Activated T-cell treated with anti-CD3 and anti-CD28 coated beads, Interleukin-2, amount 50 U/mL, for 48 hours (primary cell): ENCODE measurements at places on chromosomes 6 and 20.

GRCh38 chr6:107866606-107867301, 42.6 kb upstream of the SCML4 start:
- DNase-seq, result no peak

DNA sequence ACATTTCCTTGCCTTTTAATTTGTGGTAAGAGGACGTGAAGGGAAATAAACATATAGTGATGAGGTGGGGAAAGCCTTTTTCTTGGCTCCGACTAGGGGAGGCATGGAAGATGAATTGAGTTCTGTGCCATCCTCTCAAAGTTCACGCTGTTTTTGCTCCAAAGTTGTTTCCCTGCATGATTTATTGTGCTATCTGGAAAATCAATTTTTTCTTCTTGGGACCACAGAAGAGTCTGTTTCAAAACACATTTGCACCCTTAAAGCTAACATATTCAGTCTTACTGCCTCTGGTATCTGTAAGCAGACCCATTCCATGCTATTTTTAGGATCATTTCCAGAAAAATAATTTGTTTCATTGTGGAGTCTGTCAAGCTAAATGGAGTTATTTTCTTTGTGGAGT, 57.6 kb upstream of the KCNG1 start:
- no peak for DNase-seq

GRCh38 chr20:19511931-19512330, 246.1 kb upstream of the RIN2 start:
- DNase-seq, result no peak

GRCh38 chr20:31919410-31920155, 32.3 kb downstream of the PDRG1 start:
- DNase-seq, result no peak

- DNase-seq, result no peak
These were observed 114.4 kb downstream of the SULF2 start for GRCh38 chr20:47670913-47671312.

DNA sequence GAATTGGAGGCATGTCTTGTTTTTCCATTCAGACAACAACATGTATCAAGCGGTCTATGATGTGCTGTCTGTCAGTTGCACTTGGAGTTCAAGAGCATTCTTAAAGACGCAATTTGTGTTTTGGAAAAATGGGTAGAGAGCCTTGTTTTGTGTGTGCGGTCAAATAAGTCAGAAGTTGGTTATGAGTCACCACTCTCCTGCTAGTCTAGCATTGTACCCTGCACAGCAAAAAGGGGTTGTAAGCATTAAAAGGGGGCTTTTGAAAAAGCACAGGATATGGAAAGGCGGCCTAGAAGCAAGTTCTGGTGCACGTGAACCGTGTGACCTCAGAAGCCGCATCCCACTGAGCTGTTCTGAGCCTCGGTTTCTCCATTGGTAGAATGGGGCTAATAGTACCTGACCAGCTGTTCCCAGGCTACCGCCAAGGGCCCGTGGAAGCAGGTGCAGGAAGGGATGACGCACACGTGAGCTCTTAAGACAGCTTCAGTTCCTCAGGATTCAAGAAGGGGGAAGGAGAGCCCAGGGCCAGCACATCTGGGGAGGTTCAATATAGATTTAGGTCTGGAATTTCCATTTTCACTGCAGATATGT, 61.6 kb upstream of the SNX9 start:
- DNase-seq, result peak; percentile 69

- no peak for DNase-seq
These were observed 40.5 kb downstream of the SNAP25 start for GRCh38 chr20:10259166-10259565.

DNA sequence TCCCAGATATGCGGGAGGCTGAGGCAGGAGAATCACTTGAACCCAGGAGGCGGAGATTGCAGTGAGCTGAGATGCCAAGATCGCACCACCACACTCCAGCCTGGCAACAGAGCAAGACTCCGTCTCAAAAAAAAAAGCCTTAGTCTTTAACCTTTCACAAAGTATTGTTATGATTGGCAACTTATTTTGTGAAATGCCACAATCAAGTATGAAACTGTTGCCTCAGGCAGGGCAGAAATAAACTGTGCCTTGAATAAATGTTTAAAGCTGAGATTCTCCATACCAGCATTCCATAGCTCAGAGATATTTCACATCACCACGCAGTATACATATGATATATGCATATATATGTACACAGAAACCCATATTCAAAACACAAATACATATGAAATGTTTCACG, 120.1 kb upstream of the CCDC28A start:
- no peak for DNase-seq

DNA sequence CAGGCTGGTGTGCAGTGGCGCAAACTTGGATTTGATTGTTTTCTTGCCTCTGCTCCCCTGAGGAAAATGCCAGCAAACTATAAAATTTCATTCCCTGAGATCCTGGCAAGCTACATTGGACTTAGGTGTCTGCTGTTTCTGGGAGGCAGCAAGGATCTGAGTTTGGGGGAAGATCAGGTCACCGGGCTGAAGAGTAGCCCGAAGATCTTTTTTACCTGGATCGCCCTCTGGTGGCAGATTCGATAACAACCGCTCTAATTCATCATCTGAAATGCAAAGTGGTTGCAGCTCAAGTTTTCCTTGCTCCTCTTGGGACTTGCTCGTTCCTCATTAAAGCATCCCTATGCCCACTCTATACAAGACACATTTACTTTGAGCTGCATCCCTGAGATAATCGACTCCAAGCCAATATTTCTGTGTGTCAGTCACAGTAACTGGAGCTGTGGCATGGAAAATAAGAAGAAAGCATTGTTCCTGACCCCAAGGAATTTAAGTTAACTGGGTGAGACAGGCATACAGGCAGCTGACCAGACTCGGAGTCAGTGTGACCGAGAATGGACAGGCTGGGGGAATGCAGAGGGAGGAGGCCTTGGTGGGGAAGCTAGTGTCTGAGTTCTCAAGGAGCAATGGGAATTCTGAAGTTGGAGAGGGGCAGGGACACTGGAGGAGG, 131.8 kb upstream of the PROKR2 start:
- DNase-seq, result peak; percentile 73

GRCh38 chr6:162683135-162683534, 44.4 kb downstream of the PRKN start:
- no peak for DNase-seq

DNA sequence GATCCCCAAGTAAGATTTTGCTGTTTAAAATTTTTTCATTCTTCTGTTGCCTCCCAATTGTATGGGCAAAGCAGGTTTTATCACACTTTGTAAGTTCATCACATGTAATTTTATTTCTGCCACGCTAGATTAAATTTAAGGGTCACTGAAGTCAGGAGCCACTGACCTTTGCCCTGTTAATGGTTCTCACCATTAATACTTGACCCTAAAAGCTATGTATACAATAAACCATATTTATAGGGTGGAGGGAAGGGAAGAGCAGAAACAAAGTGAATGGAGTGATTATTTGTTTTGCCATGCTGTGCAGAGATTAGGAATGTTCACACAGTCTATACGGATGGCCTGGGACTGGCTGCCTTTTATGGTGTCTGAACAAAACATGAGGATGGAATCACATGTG, 186.7 kb downstream of the BMP2 start:
- no peak for DNase-seq

- DNase-seq, result no peak
These were observed 97.9 kb upstream of the TMEM181 start for GRCh38 chr6:158461954-158462353.

GRCh38 chr6:170176136-170176897, 114.6 kb downstream of the DLL1 start:
- DNase-seq, result no peak

DNA sequence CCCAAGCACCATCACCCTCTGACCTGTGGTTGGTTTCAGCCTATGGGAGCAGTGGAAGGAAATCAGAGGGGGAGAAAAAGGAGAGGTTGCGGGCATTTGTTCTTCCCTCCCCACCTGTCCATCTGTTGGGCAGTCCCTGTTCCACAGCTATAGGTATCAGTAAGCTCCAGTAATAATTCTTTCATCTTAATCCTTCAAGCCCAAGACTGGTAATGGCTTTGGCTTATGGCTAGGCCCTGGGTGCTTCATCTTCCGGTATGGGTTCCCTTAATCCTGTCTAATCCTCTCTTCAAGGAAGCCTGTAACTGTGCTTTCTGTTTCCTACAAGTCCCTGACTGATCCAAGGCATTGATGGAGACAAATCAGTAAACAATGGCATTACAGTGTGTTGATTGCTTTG, 42.2 kb upstream of the STK35 start:
- DNase-seq, result no peak
